ENCODE measurements at places on chromosomes 2 and 18.

- no peak for DNase-seq
These were observed 64.6 kb downstream of the THNSL2 start for GRCh38 chr2:88234760-88235159.

DNA sequence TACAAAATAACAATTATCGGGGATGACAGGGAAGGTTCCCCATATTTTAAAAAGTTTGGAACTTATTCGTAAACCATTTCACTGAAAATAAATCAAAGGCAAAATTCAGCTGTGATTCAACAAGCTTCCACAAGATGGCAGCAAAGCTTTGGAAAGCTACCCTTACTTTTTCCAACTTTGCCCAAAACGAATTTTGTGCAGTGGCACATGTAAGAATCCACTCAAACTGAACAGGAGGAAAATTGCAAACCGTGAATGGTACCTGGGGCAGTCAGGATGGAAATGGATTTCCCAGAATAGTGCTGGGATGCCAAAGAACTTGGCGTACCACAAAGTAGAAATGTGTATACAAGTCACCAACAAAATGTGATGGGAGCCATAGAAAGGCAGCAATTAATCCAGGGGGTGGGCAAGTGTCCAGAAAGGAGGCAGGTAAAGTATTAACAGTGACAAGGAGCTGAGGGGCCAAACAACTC, 10.7 kb downstream of the RPL31 start:
- peak; percentile 60 for DNase-seq

DNA sequence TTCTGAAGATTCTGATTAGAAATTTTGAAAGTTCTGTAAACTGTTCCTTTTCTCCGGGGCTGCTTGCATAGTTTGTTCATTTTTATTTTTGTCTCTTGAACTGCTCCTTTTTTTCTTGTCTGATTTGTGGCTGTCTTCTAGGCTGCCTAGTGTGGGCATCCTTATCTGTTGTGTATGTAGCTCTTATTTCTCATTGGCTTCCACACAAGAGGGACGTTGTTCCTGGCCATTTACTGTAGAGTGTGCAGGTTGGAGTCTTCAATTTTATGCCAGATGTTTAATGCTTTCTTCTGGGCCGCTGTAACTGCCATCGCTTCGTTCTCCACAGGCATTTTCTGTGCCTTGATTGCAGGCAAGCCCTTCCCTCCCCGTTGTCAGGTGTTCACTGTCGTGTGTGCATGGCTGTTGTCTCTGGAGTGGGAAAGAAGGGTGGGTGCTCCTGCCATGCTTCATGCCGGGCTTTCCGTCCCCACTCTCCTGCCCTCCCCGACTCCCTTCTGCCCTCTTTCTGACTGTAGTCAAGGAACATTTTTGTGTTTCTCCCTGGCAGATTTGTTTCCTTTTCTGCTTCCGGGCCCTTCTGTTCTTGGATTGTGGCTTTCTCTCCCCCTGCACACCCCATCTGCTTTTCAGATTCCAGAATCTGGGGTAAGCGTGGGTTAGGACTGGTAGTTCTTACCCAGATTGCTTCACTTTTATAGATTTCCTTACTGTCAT, 15.5 kb downstream of the CEP192 start:
- DNase-seq, result no peak

DNA sequence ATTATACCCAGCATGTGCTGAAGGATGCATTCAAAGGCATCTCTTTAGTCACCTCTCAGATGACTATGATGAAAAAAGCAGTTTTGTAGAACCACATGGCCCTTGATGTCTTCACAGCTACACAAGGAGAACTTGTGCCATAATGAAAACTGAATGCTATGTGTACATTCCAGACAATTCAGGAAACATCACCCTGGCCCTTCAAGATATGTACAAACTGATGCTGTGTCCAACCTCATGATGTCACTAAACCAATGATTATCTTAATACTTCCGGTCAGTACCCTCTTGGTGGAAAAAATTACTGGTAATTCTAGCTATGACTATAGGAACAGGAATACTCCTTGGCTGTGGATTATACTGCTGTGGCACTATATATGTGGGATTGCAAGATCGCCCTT, 20.0 kb downstream of the DUSP11 start:
- DNase-seq, result no peak

GRCh38 chr2:174667250-174667860, 69.8 kb upstream of the WIPF1 start:
- DNase-seq, result no peak

DNA sequence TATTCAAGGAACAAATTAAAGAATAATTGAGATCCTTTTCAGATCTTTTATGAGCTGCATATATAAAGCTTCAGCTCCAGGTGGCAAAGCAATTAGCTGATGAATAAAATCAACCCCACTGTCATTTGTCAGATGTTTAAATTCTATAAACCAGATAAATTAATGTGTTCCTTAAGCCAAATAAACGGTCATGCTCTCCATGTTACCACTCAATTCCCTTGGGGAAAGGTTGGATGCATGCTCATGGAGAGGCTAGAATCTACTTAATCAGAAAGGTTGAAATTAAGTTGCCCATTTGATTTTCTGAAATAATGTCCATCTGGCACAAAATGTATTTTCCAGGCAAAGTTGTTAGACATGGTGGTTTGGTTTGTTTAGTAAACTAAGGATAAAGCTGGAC, 282.5 kb upstream of the SPRED2 start:
- no peak for DNase-seq

DNA sequence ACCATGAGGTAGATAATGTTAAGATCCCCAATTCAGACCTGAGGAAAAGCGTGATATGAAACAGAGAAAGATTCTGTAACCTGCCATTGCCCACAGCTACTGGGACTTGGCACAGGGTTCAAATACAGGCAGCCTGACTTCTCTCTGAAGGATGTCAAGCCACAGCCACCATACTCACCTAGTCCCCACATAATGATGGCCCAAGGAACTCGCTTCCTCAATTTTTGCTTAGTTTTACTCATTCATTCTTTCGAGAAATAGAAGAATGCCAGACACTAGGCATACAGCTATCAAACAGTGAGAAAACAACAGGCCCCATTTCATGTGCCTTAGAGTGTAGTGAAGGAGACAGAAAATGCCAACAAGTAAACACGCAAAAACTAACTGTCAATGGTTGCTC, 980 bp upstream of the SULT1C4 start:
- no peak for DNase-seq

DNA sequence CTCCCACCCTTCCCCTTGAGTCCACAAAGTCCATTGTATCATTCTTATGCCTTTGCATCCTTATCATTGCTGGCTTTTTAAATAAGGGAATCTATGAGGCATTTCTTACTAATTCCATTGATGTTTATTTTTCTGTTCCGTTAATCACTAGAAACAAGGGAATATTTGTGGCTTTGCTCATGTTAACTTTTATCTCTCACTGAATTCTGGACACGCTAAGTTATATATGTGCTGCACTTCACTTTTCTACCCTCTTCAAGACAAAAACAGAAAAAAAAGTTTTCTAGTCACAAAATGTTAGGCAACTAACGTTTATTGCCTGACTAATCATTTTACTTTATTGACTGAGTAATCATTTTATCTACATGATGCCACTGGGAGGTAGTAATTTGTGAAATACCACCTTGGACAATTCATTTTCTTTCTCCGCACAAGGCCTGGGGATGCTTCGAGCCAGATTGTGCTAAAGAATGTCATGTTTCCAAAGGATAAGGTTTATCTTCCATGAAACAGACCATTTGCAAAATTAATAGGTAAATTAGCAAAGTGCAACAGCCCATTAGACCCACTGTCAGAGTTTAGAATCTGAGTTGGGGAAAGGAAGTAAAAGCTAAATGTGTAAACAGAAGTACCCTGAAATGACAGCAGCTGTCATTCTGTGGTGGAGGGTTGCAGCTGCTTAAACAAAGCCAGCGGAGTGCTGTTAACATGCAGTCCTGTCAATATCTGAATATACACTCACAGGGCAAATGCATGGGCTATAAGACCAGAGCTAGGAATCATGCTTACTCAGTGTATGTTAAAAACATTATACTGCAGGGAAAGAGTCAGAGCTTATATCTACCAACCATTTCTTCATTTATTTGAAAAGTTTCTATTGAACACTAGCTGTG, 658.7 kb downstream of the CNTNAP5 start:
- DNase-seq, result no peak

- DNase-seq, result no peak
These were observed 849.1 kb downstream of the CNTNAP5 start for GRCh38 chr2:124874219-124874618.

DNA sequence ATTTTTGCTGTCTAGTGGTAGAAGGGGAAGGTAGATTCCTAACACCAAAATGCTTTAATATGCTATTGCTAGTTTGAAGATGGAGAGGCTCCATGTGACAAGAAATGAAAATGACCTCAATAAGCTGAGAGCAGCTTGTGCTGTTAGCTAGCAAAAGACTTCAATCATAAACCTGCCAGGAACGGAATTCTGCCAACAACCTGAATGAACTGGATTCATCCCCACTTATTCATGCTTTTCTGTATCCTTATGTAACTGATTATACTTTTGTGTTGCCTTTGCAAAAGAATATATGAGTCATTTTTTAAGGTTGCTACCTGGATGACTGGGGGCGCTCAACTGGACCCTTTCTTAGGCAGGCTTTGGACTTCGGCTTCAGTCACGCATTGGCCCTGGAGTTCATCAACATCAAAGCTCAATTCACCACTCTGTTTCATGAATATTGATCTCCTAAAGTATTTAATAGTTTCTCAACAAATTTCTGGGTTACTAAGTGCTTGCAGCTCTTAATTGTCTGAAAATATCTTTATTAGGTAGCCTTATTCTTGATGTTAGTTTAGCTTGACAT, 97.5 kb upstream of the KCNJ3 start:
- DNase-seq, result no peak

- no peak for DNase-seq
These were observed 5.0 kb upstream of the SMAD2 start for GRCh38 chr18:47935321-47936055.

- DNase-seq, result no peak
These were observed 27.4 kb upstream of the MBOAT2 start for GRCh38 chr2:9030841-9031240.

DNA sequence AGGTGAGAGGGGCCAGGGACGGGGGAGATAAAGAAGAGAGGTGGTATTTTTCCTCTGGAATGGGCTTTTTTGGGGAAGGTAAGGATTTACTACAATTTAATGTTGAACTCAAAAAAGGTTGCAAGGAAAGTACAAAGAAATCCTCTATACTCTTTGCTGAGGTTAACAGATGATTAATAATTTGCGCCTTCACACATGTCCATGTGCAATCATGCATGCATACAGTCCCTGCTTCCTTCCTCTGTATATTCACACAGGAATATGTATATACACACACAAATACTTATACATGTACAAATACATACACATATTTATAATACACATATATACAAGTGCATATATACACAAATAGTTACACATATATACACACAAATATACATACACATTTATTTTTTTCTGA, 193.4 kb downstream of the NBAS start:
- no peak for DNase-seq

DNA sequence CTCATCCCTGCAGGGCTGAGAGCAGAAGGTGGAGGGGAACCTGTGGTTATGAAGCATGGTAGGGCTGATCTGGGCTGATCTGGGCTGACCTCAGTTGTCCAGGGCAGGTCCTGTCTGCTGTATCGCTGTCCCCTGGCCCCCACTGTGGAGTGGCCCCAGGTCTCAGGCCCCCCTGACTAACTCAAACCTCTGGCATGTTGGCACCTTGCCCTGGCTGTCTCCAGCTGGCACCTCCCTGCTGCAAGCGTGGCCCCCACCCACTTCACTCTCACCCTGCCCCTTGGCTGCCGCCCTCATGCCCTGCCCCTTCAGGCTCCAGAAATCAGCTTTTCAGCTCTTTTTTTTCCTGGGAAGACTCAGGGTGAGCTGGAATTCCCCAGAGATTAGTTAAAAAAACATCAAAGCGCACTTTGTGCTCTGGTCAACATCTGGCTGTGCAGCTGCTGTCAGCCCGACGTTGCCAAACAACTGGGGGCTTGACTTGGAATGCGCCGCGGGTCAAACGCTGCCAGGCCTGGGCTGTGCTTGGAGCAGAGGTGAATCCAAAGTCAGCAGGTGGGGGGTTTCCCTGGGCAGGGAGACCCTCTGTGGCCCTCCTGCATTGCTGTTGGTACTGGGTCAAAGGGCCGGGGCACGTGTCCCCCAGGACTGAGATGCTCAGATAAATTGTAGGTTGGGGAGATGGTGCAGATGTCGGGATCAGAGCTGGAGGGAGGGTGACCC, 173.8 kb upstream of the HDAC4 start:
- no peak for DNase-seq

GRCh38 chr2:240205772-240206171, 65.3 kb upstream of the OTOS start:
- DNase-seq, result no peak

DNA sequence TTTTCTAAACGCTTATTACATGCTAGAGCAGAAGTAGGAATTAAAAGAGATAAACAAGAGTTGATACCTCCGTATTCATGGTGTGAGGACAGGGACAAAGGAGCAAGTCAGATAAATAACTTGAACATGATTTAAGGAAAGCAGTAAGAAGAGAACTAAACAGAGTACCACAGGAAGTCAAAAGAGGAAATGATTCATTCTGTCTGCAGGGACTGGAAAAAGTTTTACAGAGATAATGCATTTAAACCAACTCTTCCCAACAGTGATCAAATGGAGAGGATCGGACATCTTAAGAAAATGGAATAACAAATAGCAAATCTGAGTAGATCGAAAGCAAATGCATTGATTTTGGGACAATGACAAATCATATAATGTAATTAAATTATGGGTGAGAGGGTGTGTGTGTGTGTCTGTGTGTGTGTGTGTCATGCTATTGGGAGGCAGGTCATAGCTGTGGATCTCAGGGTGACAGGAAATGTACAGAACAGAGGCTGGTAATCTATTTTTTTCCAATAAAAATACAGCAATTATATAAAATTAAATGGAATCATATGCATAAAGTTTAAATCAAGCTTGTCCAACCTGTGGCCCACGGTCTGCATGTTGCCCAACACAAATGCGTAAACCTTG, 113.4 kb downstream of the MC4R start:
- no peak for DNase-seq

- no peak for DNase-seq
These were observed 680 bp downstream of the TTN start for GRCh38 chr2:178806543-178806942.

DNA sequence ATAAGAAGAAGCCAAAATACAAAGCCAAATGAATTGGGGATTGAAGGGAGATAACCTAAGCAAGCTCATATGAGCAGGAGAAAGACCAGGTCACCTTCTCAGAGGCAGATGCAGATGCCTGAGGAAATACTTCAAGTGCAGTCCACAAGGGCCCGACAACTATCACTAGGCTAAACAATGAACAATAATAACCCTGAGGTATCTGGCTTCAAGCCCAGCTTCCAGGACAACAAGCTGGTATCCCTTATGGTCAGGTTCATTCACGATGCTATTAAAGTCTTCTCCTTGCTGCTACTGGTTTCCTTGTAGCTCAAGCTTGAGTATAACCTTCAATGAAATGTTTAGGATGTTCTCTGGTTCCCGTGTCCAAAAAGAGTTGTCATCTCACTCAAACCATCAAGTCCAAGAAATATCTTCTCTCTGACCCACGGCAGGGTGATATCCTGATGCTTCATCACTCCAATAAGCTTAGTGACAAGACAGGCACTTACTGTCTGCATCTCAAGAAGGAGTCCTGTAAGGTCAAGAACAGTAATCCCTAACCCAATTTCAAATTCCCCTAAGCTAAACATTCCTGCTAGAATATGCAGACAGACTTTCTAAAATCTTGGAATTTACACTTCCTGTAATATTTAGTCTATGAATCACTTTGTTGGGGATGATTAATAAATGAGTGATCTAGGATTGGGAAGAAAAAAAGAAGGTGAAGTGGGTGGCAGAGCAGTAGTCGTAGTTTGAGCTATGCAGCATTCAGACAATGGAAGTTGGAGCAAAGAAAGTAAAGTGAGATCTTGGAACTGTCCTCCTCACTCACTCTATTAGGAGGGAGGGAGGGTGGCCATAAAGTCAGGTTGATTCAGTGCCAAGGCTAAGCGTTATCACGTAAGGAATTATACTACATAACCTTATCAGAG, 33.1 kb downstream of the CHN1 start:
- no peak for DNase-seq
